LoVo (cell line): ENCODE measurements at places on chromosomes 7 and 10.

DNA sequence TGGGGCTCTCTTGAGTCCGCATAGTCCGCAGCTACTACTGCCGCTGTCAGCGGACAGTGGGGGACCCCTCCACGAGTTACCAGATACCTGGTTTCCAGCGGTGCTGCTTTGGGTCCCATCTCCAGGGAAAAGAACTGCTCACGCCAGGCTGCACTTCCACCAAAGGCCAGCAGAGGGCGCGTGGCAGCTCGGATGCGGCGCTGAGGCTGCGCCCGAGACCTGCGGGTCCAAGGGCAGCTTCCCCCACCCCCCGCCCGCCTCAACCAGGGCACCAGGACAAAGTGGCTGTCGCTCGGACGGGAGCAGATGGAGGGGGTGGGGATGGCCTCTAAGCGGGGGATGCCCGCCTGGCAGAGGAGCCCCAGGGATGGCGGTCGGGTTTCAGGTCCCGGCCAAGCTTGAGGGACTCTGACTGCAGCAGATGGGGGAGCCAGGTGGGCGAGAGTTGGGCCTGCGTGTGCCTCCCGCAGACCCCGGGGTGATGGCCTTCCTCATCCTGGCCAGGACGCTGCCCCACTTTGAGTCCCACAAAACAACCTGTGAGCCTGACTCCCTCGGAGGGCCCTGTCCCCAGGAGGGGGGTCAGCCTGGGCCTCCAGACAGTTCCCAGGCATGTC, 23.8 kb upstream of the ZNF735 start:
- DNase-seq, result no peak

- no peak for DNase-seq
These were observed 276.2 kb upstream of the SEMA3C start for GRCh38 chr7:81195033-81195432.

DNA sequence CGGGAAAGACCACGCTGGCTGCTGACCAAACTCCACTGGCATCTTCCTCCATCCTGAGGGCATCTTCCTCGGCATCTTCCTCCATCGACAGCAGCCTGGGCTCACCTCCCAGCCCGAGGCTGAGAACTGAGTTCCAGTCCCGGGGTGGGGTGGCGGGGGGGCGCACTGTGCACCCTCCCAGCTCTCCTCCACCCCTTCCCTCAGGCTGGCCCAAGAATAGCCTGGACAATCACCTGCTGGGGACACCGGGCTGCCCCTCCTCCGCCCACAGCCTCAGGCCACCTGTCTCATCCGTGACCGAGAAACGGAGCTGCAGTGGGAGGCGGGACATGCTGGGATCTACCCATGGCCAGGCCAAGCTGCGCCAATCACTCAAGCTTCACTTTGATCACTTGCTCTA, 37.2 kb downstream of the DIP2C start:
- no peak for DNase-seq

DNA sequence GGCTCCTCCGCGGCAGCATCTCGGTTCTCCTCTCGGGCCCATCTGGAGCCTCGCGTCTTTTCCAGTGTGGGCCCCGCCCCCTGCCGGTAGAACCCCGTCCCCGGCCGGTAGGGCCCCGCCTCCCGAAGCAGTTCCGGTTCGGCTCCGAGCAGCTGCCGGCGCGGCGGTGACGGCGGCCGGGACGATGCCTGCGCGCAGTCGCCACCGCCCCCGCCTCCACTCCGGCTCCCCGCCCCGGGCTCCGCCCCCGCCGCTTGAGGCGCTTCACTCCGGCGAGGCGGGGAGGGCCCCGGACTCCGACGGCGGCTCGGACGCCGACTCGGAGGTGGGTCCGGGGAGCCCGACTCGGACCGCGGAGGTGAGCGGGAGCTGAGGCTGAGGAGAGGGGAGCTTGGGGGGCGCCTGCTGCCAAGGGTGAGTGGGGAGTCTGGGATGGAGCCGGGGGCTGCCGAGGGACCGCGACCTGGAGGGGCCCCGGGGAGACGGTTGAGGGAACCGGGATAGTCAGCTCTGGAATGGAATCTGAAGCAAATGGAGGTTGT, at the start of gene SAMD8:
Gene SAMD8 (plus strand): TSS at position 292 of the 542 bp plus-strand sequence. CDS start 38,873 bp downstream, outside the sequence.
- DNase-seq, result peak; percentile 93

DNA sequence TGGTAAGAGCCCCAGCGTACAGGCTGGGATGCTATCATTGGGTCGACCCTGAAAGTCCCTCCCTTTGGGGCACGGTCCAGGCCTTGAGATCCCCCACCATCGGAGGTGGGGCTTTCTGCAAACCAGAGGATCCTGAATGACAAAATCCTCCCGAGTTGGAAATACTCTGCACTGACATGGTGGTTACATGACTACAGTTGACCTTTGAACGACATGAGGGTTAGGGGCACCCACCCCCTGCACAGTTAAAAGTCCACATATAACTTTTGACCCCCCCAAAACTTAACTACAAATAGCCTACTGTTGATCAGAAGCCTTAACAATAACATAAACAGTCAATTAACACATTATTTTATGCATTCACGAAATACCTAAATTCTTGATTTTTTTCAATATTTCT, 13.1 kb downstream of the HSPA12A start:
- no peak for DNase-seq

GRCh38 chr10:61558188-61558587, 104.5 kb upstream of the CABCOCO1 start:
- DNase-seq, result no peak

DNA sequence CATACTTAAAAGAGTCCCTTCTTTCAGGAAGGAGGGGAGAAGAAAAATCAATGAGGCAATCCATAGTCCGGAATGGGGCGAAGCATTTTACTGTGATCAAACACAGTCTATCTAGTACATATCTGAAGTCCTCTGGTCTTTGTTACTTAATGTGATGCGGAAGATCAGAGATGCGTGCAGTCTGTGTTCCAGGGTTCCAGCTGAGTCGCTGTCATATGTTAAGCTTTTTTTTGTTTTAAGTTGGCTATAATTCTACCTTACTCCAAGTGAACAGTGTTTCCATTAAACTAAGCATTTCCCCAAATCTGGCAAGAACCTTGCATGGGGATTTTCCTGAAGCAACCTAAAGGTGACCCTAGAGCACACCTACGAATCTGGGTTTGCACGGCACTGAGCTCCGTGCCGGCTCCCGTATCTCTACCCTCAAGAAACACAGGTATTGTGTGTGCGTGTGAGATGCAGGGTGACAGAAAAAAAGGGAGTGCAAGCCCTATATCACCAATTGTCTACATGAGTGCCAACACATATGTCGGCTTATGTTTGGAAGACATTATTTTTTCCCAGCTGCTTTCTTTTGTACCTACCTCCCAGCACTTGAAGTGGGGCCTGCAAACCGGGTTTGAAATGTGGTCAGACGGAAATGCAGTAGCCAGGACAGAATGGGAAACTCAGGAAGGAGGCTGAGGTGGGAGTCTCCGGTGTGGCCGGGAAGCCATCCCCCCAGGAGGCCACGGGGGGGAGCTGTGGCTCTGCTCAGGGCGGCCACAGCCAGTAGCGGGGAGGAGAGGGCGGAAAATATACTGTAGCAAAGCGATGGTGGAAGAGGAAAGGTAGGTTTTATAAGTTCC, 435.8 kb upstream of the MGMT start:
- peak; percentile 2 for DNase-seq

- no peak for DNase-seq
These were observed 21.9 kb upstream of the FOXP2 start for GRCh38 chr7:114392686-114393085.
